ENCODE measurements at places on chromosomes 3 and 15.

DNA sequence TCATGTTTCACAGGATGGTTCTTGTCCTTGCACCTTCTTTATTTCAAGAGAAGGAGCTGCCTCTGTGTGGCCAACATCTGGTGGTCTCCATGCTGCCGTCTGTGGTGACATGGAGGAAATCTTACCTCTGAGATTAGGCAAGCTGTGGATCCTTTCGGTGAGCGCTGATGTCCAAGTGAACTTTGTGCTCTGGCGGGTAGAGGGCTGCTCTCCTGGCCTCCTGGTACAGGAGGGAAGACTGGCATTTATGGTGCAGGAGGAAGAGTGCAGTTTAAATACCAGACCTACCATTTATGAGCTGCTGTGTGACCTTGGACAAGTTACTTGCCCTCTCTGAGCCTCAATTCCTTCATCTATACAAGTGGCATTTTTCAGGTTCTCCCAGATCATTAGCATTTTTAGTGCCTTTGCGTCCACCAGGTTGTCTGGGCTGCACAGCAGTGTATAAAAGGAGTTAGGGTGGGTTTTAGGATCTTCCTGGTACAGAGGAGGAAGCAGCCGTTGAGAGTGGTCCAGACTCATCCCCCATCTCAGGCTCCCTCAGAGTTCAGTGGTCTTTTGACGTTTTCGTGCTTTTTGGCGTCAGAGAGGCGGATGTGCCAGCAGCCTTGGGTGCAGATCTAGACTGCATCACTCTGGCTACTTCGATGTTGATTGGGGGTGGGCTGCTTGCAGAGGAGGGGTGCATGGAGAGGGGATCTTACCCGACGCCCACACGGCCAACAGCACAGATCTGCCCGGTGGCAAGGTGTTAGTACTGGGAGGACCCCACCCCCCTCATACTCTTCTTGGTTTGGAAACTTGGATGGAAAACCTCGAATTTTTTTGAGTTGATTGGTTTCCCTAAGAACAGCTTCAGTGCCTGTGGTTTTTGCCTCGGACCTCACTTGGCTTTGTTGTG, 162.2 kb downstream of the ITPR1 start:
- DNase-seq, result no peak

- DNase-seq, result no peak
Observed at GRCh38 chr3:119437691-119438258, 25.6 kb downstream of the TMEM39A start.

GRCh38 chr3:42520336-42520735, 17.9 kb downstream of the VIPR1 start:
- DNase-seq, result no peak

- DNase-seq, result no peak
Observed at GRCh38 chr3:40237889-40238571, 71.5 kb upstream of the EIF1B start.

DNA sequence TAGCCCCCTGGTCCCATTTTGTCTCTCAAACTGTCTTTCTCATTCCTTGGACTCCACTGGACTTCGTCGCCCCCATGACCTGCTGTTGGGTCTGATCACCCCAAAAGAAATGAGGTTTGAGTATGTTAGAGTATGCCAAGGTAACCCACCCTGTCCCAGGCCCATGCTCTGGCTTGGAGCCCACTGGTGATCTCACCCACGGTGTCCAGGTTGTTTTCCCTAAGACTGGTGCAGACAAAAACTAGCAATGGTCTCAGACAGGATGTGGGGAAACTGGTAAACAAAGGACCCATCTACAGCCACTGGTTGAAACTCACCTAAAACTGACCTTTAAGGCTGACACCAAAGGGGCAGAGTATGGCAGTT, 38.9 kb downstream of the EFCAB12 start:
- DNase-seq, result no peak

- DNase-seq, result no peak
Observed at GRCh38 chr3:42371776-42372175, 38.6 kb downstream of the LYZL4 start.

DNA sequence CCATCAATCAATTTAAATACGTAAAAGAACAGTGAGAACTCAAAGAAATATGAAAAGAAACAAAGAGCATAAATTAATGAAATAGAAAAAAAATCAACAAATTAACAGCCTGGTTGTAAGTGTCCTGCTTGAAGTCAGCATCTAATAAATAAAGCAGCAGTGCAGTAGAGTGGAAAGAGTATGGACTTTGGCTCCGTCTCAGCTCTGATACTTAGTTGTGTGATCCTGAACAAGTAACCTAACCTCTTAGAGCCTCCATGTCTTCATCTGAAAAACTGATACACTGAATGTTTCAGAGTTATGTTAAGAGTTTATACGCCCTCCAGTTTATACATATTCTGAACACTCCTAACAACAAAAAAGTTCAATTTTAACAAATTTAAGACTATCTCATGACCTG, 44.6 kb downstream of the TFDP2 start:
- no peak for DNase-seq

- no peak for DNase-seq
Observed at GRCh38 chr3:180359953-180360279, 242.0 kb upstream of the TTC14 start.

DNA sequence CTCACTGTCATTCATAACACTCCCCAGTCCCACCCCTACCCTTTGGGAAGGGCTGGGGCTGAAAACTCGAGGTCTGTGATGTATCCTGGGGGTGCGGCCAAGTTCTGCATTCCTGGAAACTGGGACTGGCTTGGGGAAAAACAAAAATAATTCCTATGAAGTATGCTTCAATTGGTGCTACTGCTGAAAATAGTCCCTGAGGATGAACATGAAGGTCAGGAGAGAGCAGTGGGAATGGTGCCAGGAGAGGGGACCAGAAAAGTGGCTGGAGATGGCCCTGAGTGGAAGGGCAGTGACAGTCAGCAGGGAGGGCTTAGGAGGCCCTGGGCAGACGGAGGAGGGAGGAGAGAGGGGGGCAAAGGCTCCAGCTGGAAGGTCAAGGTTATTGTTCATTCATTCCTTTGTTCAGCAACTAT, 4.8 kb upstream of the ISLR start:
- no peak for DNase-seq

GRCh38 chr3:8840556-8840955, 71.1 kb upstream of the OXTR start:
- no peak for DNase-seq

GRCh38 chr3:33881156-33882064, 83.0 kb downstream of the PDCD6IP start:
- DNase-seq, result no peak

GRCh38 chr3:156902916-156903315, 76.8 kb downstream of the LEKR1 start:
- DNase-seq, result no peak

GRCh38 chr15:79004336-79004735, 59.5 kb upstream of the CTSH start:
- no peak for DNase-seq

DNA sequence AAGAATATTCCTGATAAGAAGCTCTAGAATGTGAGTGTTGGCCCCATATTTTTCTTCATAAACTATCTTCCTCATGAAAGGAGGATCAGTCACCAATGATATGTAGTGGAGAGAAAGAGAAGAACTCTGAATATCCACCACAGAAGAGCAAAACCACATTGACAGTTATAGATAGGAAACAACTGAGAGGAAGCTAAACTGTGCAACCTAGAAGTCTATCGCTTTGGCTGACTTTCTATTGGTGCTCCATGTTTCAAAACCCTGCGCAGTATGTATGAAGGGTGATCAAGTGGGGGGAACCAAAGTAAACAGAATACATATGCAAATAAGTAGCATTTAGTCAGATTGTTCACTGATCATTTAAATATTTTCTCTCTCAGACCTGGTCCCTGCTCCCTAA, 41.0 kb upstream of the ZNF280D start:
- no peak for DNase-seq

DNA sequence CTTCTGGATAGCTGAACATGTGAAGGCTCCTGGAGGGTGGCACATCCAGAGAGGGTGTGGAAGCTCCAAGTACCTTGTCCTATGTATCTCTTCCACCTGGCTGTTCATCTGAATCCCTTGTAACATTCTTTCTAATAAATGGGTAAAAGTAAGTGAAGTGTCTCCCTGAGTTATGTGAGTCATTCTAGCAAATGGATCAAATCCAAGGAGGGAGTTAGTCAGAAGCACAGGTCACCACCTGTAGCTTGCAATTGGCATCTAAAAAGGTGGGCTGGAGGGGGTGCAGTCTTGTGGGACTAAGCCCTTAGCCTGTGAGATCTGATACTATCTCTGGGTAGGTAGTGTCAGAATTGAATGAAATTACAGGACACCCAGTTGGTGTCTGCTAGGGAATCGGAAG, 71.0 kb downstream of the WWTR1 start:
- no peak for DNase-seq

DNA sequence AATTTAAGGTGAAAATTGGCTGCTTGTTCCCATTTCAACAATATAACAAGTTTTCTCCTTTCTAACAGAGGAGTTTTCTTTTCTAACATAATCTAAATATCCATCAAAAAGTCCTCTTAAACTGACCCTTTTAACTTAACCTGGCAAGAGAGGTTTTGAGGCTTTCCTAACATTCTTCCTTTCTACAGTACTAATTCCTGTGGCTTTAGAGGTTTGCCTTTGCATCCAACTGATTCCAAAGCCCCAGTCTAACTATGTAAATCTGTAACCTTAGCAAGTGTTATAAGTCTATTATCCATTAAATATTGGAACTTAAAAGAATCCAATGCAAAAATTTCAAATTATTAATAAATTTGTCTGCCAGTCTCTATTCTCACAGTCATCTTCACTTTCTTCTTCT, 134.1 kb downstream of the ISL2 start:
- DNase-seq, result no peak

DNA sequence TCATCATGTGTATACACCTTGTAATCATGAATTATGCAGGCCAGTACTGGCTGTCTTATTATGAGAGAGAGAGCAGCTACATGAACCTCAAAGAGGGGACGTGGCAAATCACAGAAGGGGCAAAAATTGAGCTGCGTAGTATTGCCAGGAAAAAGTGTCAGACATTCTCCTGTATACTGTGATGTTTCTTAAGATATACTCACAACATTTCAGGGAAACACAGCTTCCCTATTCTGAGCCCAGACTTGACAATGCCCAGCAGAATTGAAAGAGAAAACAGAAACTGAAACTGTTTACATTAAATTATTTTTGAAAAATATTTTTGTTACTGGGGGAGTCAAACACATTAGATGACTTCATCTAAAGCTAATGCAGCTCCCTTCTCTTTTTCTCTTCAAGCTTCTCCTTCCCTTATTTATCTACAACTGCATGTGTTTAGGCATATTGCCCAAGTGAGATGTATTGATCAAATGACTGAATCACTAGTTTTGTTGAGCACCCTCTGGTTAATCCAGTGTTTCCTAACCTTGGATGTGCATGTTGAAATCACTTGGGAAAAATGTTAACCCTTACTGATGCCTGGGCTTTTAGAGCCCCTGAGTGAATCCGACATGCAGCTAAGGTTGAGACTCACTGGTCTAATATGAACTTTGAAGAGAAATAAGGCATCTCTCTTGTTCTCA, 39.5 kb downstream of the CADPS start:
- DNase-seq, result no peak

DNA sequence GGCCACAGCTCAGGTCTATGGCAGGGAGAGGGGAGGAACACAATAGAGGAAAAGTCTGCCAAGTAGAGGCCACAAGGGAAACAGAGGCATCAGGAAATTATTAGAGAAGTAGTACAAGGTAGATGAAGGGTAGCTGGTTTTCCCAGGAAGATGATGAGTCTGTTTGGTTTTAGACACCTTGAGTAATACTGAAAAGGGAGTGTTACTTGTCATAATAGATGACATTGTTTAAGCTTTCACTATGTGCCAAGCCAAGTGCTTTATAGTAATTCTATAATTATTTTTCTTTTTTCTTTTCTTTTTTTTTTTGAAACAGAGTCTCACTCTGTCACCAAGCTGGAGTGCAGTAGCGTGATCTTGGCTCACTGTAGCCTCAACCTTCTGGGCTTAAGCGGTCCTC, 13.7 kb downstream of the PXK start:
- DNase-seq, result no peak

- DNase-seq, result no peak
Observed at GRCh38 chr3:169827712-169828111, 15.0 kb upstream of the LRRC34 start.

Measured in stimulated activated CD4-positive, alpha-beta T cell treated with anti-CD3 and anti-CD28 coated beads, Interleukin-4, amount 100 ng/mL, for 1 hour (primary cell).